Stimulated activated CD8-positive, alpha-beta memory T cell treated with anti-CD3 and anti-CD28 coated beads, Interleukin-7, amount 100 ng/mL, for 1 hour (primary cell): ENCODE measurements at places on chromosomes 13 and 19.

DNA sequence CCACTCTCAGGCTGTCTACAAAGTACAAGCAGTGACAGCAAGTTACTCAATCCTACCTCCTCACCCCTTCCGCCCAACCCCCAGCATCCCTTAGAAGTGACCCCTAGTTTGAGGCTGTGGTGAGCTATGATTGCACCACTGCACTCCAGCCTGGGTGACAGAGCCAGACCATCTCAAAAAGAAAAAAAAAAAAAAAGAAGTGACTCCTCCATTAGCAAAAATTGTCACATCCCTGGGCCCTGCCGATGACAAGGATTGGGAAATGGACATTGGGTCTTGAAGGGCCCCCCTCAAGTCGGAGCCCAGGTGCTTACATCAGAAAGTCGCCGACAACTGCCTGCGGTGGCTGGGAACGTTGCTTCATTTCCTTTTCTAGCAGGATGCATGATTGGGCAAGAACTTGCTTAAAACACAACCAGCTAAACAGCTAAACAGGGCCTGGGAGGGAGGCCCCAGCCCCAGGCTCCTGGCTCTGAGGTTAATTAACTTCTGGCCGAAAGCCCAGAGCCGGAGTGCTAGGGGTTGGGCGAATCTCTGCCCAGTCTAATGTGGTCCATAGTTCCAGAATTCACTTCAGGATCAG, 15.3 kb downstream of the RAB3D start:
- DNase-seq: no peak

GRCh38 chr19:33391631-33392249, 18.2 kb downstream of the CEBPG start:
- no peak for DNase-seq

DNA sequence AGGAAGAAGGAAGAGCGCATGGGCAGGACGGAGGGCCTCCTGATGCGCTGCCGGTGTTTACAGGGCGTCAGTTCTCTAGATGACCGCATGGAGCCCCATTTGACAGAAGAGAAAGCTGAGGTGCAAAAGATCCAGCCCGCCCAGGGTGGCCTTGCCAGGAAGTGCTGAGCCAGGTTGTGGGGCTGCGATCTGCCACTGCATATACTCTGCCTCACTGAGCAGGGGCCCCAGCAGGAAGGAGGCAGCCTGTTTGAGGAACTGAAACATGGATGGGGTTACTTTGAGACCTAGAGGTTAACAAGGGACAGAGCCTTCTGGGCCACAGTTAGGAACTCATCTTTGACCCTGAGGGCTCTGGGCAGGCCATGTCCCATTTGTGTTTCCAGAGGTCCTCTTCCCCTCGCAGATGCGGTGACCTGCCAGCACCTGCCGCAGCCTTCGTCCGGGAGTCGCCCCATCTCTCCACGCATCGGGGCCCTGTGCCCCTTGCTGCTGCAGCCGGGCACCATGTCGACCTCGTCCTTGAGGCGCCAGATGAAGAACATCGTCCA, 3.2 kb downstream of the EPN1 start:
- no peak for DNase-seq

GRCh38 chr19:51123381-51123800, 1.3 kb upstream of the SIGLEC9 start:
- no peak for DNase-seq

DNA sequence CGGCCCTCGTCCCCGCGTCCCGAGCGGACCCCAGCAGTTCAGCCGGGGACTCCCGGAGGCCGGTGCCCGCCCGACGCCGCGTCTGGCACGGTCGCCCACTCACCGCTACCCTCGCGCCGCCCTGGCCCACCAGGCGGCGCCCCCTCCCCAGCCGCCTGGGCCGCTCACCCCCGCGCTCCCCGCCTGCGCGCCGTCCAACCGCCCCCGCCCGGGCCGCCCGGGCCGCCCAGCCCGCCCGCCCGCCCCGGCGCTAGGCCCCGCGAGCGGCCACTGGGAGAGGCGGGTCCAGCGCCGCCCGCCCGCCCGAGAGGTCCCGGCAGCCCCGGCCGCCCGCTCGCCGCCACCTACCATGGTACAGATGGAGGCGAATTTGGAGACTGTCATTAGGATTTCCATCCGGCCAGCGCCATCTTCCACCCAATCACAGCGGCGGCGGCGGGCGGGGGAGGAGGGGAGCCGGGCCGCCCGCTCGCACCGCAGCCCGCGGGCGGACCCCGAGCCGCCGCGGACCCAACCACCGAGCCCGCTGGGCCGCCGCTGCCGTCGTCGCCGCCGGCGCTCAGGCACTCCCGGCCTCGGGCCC, at the start of gene USP12:
Gene USP12, minus strand, starts transcription at position 568 of the 583 bp plus-strand sequence. Its CDS starts 172 bp downstream, at position 396.
- no peak for DNase-seq

DNA sequence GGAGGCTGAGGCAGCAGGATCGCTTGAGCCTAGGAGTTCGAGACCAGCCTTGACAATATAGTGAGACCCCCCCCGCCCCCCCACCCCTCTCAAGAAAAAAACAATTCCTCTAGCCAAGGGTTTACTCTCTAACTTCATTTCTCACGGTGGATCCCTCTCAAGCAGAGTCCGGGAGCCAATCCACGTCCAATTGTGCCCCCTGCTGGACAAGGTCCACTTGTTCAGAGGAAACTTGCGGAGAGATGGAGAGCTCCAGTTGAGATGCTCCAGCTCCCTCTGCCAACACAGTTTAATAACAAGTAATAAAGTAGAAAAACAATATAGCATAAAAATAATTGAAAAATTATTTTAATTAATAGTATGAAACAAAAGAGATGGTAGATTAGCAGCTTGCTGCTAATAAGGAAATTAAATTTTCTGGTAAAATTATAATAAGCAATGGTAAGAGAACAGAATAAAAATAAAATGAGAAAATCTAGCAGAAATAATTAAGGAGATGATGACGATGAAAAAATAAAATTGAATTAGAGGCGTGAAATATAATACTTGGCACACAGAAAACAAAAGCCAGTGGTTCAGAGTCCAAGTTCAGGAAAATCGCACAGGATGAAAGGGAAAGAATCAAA, 14.5 kb upstream of the SIGLEC14 start:
- DNase-seq: peak; percentile 14

- DNase-seq: no peak
Measured at GRCh38 chr19:4319067-4319718, 14.8 kb downstream of the FSD1 start.

GRCh38 chr13:83819156-83819555, 63.1 kb downstream of the SLITRK1 start:
- no peak for DNase-seq

DNA sequence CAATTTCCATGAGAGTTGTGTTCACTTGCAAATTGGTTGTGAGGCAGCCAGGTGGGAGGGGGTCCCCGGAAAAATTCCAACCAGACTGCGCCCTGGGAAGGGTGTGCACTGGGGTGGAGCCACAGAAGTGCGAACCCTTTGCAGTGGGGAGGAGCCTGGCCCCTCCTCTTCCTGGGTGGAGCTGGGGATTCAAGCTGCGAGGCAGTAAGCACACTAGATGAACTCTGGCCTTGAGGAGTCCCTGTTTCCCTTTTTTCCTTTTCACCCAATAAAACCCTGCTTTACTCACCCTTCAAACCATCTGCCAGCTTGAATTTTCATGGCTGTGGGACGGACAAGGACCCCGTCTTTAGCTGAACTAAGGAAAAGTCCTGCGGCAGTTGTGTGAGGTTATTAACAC, 31.0 kb upstream of the MBNL2 start:
- DNase-seq: no peak

- DNase-seq: no peak
Measured at GRCh38 chr19:34316741-34317301, 48.2 kb upstream of the GPI start.

GRCh38 chr13:110339263-110339662, 32.2 kb downstream of the COL4A2 start:
- no peak for DNase-seq

DNA sequence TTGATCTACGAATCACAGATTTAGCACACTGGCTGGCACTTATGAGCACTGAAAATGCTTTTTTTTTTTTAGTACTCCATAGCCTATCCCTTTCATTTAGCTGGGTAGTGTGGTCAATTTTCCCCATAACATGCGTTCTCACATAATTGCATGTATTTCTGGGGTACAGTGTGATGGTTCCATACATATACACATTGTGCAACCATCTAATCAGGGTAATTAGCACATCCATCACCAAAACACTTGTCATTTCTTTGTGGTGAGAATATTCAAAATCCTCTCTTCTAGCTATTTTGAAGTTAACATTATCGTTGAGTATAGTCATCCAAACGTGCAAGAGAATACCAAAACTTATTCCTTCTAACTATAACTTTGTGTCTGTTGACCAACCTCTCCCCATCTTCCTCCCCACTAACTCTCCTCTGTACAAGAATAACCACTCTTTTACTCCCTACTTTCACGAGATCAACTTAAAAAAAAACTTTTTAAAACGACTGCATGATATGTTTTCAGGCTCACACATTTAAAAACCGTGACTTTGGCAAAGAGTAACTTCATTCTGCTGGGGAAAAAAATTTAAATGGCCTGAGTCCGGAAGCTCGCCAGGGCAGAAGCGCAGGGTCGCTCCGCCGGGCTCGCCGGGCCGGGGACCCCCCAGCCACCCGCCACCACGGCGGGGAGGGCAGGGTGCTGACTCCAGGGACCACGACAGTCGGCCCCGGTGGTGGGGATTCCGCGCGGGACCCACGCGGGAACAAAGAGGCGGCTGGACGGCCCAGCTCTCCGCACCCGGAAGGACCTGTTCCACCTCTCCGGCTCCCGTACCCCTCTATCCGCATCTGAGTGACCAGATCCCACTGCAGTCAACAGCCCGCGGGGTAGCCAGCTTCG, 868 bp upstream of the UBAC2 start:
- no peak for DNase-seq

GRCh38 chr13:33450956-33451709, 165.6 kb upstream of the STARD13 start:
- no peak for DNase-seq

GRCh38 chr13:59422646-59423045, 741.1 kb downstream of the DIAPH3 start:
- no peak for DNase-seq

DNA sequence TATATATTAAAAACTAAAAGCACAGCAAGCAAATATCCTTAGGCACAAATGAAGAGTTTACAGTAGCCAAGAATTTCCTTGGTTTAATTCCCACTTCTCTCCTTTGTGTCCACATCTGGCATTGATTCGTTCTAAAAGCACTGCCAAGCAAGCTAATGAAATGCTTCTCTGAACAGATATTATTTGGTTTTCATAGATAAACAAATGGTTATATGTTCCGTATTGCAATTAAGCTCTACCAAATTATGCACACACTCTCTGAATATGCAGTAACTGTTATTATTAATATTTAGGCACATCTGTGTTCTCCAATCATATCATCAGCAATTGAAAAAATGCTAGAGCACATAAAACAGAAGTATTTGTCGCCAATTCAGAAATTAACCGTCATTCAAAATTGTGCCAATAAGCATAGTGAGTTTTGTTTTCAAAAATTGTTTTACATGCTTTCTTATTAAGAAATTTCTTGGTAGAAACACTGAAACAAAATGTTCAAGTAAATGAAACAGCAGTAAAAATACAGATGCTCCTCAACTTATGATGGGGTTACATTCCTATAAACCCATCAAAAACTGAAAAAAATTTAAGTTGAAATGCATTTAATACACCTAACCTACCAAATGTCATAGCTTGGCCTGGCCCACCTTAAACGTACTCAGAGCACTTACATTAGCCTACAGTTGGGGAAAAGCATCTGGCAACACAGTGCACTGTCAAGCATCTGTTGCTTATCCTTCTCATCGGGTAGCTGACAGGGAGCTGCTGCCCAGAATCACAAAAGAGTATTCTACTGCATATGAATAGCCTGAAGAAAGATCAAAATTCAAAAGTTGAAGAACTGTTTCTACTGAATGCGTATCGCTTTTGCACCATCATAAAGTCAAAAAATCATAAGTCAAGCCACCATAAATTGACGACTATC, 2134.7 kb downstream of the PCDH9 start:
- no peak for DNase-seq

DNA sequence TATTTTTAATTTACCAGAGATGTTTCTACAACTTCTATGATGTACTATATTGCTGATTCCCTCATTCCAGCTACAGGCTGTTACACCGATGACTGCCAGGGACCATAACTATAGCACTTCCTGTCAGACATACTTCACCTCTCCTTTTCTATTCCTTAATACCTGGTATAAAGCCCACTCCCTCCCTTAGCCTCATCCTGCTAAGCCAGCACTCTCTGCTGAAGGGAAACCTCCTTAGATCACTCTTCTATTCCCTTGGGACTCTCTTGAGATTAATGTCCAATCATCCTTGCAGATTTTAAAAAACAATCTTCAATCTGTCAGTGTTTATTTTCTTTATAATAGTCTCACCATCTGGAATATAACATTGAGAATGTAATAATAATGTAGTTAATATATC, 127.9 kb downstream of the DIAPH3 start:
- DNase-seq: no peak

DNA sequence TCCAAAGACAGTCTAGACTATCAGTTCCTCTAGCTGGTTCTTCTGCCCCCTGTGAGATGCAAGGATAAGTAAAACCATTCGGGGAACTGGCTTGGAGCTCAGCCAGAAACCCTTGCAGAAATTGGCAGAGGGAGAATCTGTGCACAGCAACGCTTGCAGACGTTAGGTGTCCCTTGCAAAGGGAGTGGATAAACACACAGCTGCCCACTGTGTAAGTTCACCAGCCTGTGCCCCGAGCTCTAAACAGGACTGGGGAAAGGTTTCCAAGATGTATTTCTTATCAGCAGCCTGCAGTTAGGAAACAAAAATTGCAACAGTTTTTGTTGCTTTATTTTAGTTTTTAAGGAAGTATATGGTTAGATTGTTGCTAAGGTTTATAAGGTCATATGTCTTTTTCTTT, 19.0 kb upstream of the ADGRE1 start:
- DNase-seq: no peak

DNA sequence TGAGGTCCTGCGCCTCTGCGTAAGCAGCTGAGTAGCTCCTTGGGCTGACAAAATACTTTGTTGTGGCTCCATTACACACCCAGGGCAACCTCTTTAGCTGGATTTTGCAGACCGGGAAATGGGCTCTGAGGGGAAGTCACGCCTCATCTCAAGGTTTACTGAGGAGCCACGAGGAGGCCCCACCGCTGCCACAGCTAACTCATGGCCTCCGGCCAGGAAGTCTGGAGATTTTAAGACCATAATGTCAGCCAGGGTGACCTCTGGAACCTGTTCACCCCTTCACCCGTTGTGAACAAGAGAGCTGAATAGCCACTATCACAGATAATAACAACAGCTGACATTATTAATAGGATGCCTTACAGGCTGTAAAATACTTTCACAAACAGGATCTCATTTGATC, 351.3 kb upstream of the TMTC4 start:
- DNase-seq: no peak

GRCh38 chr13:45368005-45368404, 27.0 kb upstream of the TPT1 start:
- no peak for DNase-seq

DNA sequence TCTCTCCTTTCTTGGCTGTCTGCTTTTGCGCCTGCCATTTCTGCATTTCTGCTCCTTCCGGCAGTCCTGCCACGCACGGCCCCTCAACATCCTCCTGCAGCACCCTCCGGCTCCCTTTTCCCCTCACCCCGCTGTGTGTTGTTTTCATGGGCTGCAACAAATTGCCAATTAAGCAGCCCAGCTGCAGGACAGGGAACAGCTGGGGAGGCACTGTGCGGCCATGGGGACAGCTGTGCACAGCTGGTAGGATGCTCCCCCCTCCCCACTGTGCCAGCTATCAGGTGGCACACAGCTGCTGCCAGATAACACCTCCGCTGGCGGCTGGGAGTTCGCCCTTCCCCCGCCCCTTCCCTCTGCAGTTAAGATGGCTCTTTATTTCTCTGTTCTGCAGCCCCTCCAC, 25.4 kb downstream of the LYL1 start:
- no peak for DNase-seq

GRCh38 chr13:68715651-68716050, 1392.0 kb upstream of the ATXN8OS start:
- DNase-seq: no peak
